ENCODE measurements at places on chromosomes 12 and 14. TPM values are rescaled to one million over a fixed set of nuclear protein-coding genes. Genes with fewer than 3 reads are reported as not detected.

DNA sequence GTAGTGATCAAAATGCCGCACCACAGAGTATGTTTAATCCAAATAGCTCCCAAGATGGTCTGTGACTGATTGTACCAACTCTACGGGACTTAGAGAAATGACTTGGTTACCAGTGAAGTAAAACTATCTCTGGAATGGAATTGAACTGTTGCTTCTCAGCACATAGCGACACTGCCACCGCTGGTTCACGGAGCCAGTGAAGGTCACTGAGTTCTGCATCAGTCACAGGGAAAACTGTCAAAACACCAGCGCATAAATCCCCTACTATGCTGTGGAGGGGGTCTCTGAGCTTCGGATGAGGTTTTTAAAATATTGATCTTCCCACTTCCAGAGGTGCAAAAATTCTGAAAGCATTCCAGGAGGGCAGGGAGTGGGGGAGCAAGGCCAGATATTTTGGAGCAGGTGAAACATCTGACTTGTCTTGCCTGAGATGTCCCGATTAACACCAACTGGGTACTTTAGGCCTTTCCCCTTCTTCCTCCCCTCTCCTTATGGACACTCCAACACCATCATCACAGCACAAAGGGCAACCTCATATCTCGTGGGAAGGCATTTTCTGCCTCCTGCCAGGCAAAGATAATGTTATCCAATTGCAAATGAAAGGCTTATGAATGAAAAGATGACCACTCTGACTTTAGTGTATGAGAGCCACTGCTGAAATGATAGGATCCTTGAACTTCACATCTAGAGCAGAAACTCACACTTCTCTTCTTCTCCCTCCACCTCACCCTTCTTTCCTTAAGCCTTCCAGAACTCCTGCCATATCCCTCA, 2.0 kb upstream of the PLXNC1 start:
- no peak for DNase-seq

DNA sequence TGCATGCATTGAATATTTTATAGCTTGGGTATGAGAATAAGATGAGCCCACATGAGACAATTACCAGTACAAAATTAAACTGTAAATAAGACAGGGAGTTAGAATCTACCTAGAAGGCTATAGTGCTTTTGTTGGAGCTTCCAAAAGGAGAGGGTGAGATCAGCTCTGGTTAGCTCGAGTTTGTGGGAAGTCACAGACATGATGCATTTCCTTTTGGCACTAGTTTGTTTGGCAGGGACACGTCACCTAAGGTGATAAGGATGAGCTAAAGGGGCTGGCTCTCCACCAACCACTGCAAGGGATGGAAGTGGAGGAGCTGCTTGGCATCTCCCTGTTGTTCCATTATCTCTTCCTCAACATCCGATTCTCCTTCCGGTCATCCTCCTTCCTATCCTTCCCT, 48.5 kb upstream of the CPM start:
- no peak for DNase-seq

DNA sequence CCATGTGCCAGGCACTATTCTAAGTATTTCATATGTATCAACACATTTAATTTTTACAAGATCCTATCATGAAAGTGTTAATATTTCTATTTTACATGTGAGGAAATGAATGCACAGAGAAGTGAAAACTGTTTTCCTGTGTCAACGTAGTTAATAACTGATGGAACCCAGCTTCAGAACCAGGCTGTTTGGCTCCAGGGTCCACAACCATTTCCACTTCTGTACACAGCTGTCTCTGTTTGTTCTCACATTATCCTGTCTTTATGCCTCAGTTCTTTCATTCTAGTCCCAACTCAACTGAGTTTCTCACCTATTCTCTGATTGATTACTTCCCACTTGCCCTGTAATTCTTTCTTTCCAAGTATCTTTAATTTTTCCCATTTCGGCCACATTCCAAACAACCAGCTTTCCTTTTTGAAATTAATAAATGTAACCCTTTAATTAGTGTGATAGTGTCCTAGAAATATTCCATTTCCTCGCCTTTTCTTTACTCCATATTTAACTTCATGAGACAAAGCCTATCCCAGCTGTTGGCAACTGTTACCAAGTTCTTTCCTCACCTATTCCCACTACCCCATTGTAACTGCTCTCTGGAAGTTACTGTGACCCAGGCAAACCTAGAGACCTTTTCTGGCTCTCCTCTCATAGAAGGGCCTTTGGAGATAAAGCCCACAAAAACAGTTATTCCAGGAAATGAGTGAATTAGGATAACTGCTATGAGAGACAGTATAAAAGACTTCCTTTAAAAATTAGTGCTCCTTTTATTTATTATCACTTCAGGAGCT, 218.7 kb downstream of the RASSF9 start:
- peak; percentile 7 for DNase-seq

Gene KRT3
- total RNA-seq = not detected

Gene DPPA3
- total RNA-seq = not detected

DNA sequence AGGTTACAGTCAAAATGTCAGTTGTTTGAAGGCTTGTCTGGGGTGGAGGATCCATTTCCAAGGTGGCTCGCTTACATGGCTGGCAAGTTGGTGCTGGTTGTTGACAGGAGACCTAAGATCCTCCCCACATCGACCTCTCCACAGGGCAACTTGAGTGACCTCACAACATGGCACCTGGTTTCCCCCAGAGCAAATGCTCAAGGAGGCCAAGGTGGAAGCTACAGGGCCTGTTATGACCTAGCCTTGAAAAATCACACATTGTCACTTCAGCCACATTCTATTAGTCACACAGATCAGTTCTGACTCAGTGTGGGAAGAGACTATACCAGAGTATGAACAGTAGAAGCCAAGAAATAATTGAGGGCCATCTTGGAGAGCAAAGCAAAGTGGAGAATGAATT, 11.3 kb upstream of the GNG2 start:
- DNase-seq = no peak

GRCh38 chr14:90412058-90412457, 15.2 kb downstream of the CALM1 start:
- DNase-seq = no peak

DNA sequence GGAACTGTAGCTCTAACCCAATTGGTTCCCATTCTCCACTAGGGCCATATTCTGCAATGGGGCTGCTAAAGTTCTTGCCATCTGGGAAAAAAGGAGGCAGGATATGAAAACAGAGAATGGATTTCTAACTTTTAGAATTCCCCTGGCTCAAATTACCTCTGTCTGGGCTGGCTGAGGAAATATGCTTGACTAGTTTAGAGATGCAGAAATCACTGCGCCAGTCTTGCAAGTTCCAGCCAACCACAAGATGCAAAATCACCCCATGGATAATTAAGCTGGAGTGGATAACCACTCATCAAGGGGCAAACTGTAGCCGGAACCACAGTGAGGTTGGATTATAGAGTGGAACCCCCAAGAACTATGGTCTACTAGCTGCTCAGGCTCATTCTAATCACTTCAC, 126.3 kb downstream of the RALGAPA1 start:
- no peak for DNase-seq

Gene GPR132
- total RNA-seq = 4.2 TPM

- no peak for DNase-seq
Observed at GRCh38 chr12:19757317-19757877, 318.1 kb downstream of the AEBP2 start.

Gene KIF26A
- 12.3 TPM for total RNA-seq

Gene ACSM4
- not detected for total RNA-seq

DNA sequence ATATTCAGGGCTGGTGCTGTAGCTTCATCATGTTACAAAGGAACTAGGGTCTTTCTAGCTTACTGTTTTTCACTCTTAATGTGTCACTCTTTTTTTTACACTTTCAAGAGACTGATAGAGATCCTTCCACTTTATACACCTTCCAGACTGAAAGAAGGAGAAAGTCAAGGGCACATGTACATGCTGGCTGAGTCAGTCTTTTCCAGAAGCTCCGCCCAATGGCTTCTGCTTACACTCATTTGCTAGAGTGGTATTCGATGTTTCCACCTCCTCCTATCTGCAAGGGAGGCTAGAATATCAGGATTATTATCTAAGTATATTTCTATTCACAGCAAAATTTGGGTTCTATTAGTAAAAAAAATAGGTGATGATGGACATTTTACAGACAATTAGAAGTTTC, 325.8 kb upstream of the OR4E1 start:
- no peak for DNase-seq

- DNase-seq = no peak
Observed at GRCh38 chr14:88198446-88198845, 124.6 kb downstream of the KCNK10 start.

DNA sequence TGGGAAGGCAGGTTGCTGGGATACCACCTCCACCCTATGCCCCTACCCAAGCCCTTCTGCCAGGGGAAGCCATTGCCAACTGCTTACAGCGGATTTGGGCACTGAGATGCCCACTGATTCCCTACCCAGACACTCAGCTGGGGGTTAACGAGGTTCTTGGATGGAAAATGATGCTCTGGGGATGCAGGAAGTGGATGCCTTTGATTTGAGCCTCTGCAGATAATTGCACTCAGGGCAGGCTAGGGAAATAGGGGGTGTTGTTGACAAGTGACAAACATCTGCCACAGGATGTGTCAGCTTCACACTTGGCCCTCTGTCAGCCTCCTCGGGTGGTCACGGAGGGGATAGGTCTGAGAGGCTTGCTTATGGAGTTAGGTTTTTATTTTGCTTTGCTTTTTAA, 57.4 kb downstream of the RPH3A start:
- DNase-seq = no peak

Gene CYP46A1
- total RNA-seq = 0.82 TPM

Gene STXBP6
- total RNA-seq = 3.9 TPM

- DNase-seq = peak; percentile 1
Observed at GRCh38 chr14:88351966-88352691, 29.1 kb upstream of the KCNK10 start.

GRCh38 chr12:88167384-88167783, 25.3 kb downstream of the TMTC3 start:
- no peak for DNase-seq

Gene PPP4R4
- 0.47 TPM for total RNA-seq

GRCh38 chr12:109949089-109949488, 47.1 kb downstream of the GIT2 start:
- peak; percentile 64 for DNase-seq

- no peak for DNase-seq
Observed at GRCh38 chr14:26170885-26171284, 426.9 kb downstream of the NOVA1 start.

Gene OR4K13
- not detected for total RNA-seq

Gene PSME1
- total RNA-seq = 244 TPM

Gene CCDC175
- not detected for total RNA-seq

- no peak for DNase-seq
Observed at GRCh38 chr12:79302162-79302814, 388.5 kb downstream of the PAWR start.

Gene PDZRN4
- 2.1 TPM for total RNA-seq

- peak; percentile 40 for DNase-seq
Observed at GRCh38 chr12:124442772-124443445, 124.5 kb downstream of the NCOR2 start.

- peak; percentile 77 for DNase-seq
Observed at GRCh38 chr14:105047283-105048016, 17.8 kb downstream of the GPR132 start.

DNA sequence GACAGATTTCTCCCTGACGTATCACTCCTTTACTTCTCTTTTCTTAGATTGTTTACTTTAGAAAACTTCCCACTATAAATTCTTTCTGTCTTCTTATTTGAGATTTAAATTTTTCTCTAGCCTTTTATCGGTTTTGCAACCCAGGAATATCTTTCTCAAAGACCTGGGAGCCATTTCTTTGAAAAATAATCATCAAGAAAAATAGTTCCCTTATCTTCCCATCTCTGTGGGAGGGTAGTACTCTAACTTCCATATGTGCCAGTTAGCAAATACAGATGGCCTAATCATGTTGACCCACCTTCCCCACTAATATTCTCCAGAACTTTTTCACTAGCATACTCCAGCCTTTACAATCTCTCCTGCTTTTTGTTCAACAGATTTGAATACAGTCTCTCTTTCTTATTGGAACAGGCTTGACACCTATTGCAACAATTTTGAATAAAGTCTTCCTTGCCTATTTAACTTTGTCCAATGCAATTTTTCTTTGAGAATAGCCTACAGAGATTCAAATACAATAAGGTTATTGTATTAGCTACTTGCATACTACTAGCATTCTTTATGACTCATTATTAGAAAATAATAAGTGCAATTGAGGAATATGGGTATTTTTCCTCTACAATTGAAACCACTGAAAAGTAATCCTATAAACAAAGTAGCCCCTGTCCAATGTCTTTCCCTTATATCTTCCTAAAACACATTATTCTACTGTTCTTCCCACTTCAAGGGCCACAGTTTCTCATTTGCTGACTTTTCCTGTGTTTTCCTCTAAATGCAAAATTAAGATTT, 27.4 kb upstream of the KLRB1 start:
- no peak for DNase-seq

- DNase-seq = peak; percentile 16
Observed at GRCh38 chr12:132907216-132907615, 19.8 kb upstream of the CHFR start.

- DNase-seq = no peak
Observed at GRCh38 chr14:70525691-70526090, 9.1 kb downstream of the ADAM20 start.

- DNase-seq = no peak
Observed at GRCh38 chr12:50927356-50927755, 25.0 kb upstream of the HIGD1C start.

Gene SLC25A47
- total RNA-seq = not detected

Gene SNW1
- 63.9 TPM for total RNA-seq

- no peak for DNase-seq
Observed at GRCh38 chr12:94620621-94621020, 29.7 kb downstream of the TMCC3 start.

DNA sequence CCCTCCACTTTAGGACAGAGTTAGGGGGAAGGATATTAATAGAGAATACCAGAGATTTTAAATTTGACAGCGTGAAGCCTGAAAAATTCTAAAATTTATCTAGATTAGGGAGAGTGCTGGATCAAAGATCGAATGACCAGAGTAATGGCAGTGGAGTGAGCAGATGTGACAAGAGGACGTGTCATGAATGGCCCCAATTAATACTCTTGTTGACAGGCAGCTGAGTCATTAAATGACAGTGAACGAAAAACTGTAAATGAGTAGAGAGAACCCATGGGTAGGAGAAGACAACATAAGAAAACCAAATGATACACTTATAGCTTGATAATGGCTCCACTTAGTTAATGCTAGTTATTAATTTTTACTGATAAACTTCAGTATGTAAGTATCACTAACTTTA, 73.9 kb upstream of the PLEKHA5 start:
- no peak for DNase-seq

GRCh38 chr12:124452576-124453331, 114.7 kb downstream of the NCOR2 start:
- DNase-seq = no peak

GRCh38 chr14:57071639-57072038, 197.1 kb downstream of the EXOC5 start:
- DNase-seq = no peak

Gene PROX2
- not detected for total RNA-seq

- peak; percentile 92 for DNase-seq
Observed at GRCh38 chr14:50045039-50045711, 71.2 kb downstream of the VCPKMT start.

DNA sequence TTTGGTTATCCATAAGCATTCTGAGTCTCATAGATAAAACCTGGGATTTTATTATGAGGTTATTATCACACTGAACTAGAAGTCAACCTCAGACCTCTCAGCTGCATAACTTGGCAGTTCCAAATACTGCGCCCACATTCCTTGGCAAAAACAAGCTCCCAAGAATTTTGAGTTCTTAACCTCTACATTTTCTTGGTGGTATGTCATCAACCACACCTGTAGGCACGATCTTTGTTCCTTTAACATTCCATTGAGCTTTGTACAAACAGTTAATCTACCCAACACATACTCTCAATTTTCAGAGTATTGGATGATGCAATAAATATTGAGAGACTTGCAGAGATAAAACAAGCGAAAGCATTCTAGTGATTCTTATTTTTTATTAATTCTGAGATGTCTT, 371.8 kb upstream of the PRICKLE1 start:
- DNase-seq = no peak

Data from kidney (tissue), 22 donors.